ENCODE measurements at places on chromosomes 1 and 21.

- no peak for DNase-seq
Measured at GRCh38 chr1:44543064-44543744, 131.1 kb downstream of the TMEM53 start.

DNA sequence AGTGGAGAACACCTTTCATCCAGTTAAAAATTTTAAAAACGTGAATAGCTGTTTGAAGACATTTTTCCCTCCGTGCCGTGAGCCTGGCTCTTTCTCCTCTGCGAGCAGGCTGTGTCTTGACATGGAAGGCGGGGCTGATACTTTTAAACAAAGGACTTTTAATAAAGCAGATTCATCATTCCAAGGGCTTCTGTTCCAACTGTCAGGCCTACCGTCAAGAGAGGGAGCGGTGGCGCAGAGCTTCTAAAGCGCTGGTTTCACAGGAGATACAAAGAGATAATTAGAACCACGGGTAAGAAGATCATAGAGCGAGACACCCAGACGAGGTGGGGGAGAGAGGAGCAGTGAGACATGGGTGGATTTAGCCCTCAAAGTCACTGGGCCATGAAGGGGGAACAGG is 247.4 kb upstream of the C1orf174 start:
- DNase-seq = no peak

GRCh38 chr1:44072821-44073220 is 41.6 kb upstream of the SLC6A9 start:
- no peak for DNase-seq

GRCh38 chr1:110076789-110077500 is 6.5 kb upstream of the ALX3 start:
- no peak for DNase-seq

- DNase-seq = no peak
Measured at GRCh38 chr1:15354580-15354965, 55.1 kb upstream of the EFHD2 start.

GRCh38 chr1:245933431-245934045 is 573.5 kb downstream of the SMYD3 start:
- no peak for DNase-seq

- DNase-seq = no peak
Measured at GRCh38 chr21:34530261-34530660, 18.3 kb upstream of the KCNE1 start.

GRCh38 chr1:90361026-90361425 is 356.1 kb downstream of the BARHL2 start:
- DNase-seq = no peak

- DNase-seq = no peak
Measured at GRCh38 chr1:178931858-178932551, 61.1 kb upstream of the ANGPTL1 start.

DNA sequence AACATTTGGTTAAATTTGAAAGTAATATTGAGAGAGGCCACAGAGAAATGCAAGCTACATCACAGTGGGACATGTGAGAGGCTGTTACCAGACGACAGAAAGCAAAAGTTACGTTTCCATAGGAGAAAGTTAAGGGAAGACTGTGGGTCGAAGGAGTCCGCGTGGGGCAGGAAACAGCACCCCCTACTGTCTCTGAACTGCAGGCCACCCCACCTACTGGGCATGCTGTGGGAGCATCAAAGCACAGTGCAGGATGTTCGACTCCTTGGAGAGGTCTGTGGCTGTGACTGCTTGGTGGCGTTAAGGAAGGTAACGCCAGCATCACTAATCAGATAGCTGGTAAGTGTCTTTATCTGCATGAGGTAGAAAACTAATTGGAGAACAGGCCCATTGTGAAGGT is 123.9 kb downstream of the PTBP2 start:
- no peak for DNase-seq

GRCh38 chr1:229260297-229260696 is 10.6 kb upstream of the RAB4A start:
- no peak for DNase-seq

DNA sequence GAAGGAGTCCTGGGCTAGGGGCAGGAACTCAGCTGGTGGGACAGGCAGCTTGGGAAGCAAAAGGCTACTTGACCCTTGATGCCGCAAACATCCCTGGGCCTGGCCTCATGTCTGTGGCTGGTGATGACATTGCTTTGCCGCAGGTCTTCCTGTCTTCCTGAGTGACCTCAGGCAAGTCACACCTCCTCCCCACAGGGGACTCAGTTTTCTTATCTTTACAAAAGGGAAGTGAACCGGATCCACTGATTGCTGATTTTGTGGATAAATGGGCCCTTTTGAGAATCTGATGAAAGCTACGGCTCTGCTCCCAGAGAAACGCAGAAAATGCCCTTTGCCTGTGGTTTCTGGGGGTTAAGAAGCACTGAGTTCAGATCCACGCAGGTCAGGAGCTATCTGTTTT is 20.7 kb downstream of the PLOD1 start:
- no peak for DNase-seq

Data from NCI-H510A treated with DMSO at 0.1 percent for 48 hours (cell line).